Stimulated activated CD8-positive, alpha-beta memory T cell treated with anti-CD3 and anti-CD28 coated beads, Interleukin-2, amount 100 ng/mL, for 48 hours (primary cell): ENCODE measurements at places on chromosomes 6 and 20.

- DNase-seq: no peak
Measured at GRCh38 chr6:39075010-39075686, 26.6 kb downstream of the GLP1R start.

DNA sequence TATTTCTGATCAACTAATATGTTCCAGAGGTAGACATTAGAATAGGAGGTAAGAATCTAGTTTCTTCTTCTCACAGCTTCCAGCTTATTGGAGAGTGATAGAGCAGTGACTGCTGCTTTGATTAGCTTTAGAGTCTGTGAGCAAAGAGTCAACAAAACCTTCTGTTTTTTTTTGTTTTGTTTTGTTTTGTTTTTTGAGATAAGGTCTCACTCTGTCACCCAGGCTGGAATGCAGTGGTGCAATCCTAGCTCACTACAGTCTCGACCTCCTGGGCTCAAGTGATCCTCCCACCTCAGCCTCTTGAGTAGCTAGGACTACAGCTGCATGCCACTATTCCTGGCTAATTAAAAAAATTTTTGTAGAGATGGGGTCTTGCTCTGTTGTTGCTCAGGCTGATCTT lies 39.3 kb downstream of the TSBP1 start:
- no peak for DNase-seq

DNA sequence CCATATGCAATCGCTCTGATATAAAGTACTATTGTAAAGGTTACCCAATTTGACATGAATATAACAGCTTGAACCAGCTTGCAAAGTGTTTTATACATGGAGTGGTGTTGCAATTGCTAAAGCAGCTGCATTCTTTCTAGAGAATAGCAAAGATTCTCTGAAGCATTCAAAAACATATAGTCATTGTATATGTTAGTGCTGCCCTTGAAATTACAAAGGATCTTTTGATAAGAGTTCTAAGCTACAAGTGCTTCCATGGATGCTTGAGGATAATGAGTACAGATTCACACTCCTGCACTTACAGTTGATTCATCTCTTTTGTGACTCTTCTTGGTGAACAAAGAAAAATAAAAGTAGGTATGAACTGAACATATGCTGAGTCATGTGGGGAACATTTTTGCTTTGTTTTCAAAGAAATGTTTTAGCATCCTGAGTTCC lies 175.7 kb downstream of the ALDH8A1 start:
- DNase-seq: no peak

GRCh38 chr6:37696220-37696840 lies 1.4 kb downstream of the MDGA1 start:
- peak; percentile 22 for DNase-seq

DNA sequence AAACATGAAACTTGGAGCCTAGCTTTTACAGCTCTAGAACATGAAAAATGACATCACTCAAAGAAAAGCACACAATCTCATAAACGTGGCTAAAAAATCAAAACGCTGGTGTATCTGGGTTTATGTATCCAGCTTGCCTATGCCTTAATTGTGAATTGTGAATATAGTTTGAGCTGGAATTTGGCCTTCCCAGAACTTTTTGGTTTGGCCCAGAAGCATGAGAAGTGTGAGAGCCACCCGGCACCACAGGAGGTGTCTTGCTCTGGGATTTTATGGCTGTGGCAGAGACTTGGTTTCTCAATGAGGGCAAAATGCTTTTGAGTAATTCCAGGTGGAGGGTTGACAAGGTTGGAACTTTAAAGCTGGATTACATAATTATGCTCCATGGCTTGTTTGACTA lies 69.2 kb downstream of the TIAM2 start:
- no peak for DNase-seq

- no peak for DNase-seq
Measured at GRCh38 chr20:48273843-48274242, 488.6 kb upstream of the SULF2 start.

- DNase-seq: no peak
Measured at GRCh38 chr20:40451552-40451951, 237.5 kb downstream of the MAFB start.

- DNase-seq: no peak
Measured at GRCh38 chr20:15317546-15318232, 980.3 kb upstream of the FLRT3 start.

DNA sequence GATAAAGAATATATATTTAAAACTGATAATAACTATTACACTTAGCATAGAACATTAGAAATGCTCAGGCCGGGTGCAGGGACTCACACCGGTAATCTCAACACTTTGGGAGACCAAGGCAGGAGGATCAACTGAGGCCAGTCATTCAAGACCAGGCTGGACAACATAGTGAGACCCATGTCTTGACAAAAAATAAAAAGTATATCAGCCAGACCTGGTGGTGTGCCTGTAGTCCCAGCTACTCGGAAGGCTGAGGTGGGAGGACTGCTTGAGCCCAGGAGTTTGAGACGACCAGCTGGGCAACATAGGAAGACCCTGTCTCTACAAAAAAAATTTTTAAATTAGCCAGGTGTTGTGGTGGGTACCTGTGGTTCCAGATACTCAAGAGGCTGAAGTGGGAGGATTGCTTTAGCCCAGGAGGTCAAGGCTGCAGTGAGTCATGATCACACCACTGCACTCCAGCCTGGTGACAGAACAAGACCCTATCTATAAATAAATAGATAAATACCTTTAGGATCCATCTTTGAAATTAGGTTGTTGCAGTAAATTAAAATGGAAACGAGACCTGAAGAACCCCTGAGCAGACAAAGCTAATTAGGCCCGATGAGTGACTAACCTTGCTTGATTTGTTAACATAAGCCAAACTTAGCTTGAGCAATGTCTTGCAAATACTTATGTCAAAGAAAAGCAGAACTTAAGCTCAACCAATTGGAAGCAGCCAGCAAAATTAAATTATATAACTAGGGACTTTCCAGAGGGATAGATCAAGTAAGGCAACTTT lies 75.8 kb upstream of the E2F3 start:
- DNase-seq: no peak

DNA sequence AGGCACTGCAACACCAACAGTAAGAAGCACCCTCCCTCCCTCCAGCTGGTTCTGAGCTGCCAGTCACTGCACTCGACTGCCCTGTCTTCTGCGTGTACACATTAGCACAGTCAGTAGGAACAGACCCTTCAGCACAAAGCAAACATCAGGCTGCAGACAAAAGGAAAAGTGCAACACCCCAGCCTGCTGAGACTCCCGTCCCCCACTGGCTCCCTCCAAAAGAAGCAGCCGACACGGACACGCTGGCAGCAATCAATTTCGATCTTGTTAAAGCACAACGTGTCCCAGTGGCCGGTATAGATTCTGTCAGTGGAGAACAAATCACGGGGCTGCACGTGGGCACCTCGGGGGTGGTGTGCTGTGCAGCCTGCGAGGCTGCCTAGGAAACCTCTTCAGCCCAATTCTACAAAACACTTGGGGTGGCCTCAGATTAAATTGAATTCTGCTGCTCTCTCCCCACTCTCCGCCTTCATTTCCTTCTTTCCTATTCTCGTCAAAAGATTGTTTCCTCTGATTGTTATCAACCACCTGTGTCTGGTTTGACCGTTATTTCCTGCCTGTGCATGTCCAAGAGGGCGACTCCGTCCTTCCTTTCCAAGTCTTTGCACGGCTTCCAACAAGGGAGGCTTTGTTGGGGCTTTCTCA lies 38.7 kb downstream of the TRAF3IP2 start:
- DNase-seq: no peak

DNA sequence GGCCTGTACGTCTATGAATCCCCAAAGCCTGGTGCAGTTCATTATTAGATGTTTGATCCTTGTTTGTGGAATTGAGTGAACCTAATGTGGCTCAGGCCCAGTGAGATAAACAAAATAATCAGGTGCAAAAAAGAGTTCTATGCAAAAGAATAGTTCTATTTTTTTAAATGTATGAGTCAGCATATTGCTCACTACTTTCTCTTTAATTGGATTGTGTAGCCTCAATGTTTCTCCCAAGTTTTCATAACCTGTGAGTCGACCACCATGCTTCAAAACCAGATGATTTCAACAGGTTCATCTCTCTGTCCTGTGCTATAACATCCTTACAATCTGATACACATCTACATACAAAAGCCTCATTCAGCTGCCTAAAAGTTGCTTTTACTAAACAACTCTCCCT lies 116.5 kb upstream of the HDAC2 start:
- DNase-seq: no peak

DNA sequence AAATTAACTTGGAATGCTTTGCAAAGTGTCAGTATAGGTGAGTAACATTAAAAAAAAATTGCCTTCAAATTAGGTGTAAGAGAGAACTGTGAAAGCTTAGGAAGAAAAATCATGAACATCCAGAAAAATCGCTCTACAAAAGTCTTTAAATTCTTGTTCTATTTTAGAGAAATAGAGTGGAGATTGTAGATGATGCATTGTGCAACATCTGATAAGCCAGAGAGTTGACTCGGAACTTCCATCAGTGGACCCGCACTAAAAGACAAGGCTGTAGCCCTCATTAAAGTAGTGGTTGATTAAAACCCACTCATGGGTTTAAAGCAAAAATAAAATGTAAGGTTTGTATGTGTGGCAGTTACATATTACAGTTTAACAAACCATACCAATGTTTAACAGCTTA lies 35.8 kb downstream of the MAP3K4 start:
- no peak for DNase-seq

- DNase-seq: no peak
Measured at GRCh38 chr6:127484212-127484863, 25.1 kb upstream of the KIAA0408 start.

DNA sequence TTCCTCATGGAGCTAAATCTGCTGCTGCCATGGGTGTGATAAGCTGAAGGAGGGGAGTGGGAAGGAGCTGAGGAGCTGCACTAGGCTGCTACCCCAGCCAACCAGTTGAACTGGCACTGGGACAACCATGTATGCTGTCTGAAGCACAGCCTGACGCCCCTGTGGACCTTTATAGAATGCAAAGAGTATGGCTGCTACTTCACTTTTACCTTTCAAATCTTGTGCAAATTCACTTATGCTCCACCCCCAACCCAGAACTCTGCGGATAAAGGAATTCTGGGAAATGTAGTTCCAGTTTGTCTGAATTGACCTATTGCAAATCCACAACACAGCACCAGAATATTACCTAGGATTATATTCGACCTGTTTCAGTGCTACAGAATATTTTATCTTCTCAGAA lies 217.4 kb upstream of the SLC35B3 start:
- DNase-seq: no peak

DNA sequence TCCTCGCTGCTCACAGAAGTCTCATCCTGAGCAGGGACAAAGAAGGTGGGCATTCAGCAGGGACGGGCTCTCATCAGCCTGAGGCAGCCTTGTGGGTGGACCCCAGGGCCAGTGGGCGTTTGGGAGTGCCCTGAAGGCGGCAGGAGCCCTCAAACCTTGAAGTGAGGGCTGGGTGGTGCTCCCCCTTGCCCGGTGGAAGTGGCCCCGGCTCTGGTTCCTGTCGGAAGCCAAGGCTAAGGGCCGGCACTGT lies 110.5 kb downstream of the NOL4L start:
- DNase-seq: no peak

- DNase-seq: no peak
Measured at GRCh38 chr6:91094341-91094740, 507.5 kb upstream of the MAP3K7 start.

DNA sequence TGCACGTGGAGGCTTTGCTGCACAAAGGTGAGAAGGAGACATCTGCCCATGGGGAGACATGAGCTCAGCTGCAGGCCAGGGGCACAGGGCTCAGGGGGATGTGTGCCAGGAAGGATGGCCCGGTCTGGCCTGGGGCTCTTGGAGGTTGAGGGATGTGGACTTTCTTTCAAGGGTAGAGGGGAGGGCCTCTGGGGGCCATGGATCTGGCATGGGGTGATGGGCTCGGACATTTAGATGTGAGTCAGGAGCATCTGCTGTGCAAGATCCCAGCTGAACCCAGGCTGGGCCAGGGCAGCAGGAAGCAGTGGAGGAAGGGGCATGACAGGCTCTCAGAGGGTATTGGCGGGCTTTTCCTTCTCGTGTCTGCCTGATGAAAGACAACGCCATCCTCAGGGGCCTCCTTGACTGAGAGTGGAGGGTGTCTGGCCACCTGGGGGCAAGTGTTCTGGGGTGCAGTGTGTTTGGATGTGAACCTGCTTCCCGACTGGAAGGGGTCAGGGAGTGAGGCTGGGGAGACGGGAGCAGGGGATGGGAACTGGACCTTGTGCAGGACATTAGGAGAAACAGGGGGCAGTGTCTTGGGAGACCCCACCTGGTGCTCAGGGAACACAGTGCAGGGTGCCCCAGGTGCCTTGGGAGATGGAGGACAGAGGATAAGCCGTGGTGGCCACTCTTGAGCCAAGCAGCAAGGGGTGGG lies 156.1 kb downstream of the ERMARD start:
- no peak for DNase-seq

- DNase-seq: no peak
Measured at GRCh38 chr6:30019819-30020218, 41.2 kb upstream of the POLR1H start.

DNA sequence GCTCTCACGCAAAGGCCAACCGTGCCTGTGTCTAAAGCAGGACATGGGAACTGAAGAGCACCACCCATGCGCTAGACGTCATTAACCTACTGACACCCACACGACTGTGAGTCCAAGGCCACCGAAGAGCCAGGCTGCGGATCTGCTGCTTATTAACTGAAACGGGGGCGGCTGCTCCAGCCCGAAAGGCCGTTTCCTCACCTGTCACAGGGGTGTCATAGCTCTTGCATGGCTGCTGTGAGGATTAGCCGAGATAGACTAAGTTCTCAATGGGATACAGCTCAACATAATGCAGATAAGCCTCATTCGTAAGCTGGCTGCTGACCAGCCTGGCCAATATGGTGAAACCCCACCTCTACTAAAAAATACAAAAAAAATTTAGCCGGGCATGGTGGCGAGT lies 26.7 kb downstream of the OVOL2 start:
- DNase-seq: no peak

DNA sequence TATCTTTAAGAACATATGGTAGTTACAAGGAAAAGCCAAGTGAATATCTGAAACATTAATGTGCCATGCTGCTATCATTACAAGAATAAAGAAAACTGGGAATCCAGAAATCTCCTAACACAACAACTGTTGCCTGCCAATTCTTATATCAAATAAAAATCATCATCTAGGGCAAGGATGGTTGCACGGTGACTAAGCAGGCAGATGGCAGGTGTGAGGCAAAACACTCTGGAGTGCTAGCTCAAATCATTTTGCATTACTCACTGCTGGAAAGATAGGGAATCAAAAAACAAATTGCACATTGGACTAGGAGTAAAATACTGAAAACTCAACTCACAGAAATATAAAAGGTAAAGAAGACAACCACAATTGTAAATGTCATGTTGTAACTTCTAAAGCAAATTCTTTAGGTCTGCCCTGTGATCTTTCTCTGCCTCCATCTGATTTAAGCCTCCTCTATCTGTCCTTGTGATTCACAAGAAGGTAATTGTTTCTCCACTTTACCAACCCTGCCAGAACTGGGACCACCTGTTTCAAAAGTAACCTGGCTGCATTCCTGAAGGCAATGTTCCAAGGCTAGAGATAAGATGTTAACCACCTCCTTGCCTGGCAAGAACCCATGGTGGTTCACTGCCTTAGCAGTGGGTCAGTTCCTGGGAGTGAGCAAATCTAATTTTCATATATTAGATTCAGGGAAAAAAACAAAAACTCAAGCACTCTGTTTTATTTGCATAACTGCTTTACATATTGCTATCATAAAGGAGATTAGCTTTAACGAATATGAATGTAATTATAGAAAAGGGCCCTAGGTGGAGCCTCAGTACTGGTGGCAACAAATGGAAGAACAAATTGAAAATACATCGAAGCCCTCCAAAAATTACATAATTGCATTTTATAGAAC lies 33.1 kb upstream of the LCA5 start:
- no peak for DNase-seq

- no peak for DNase-seq
Measured at GRCh38 chr6:138160329-138161087, 1.2 kb upstream of the ARFGEF3 start.
